ENCODE measurements at places on chromosomes 5 and 9. TPM values are rescaled to one million over a fixed set of nuclear protein-coding genes. Genes with fewer than 3 reads are reported as not detected.
A peak's percentile ranks its signal among the peaks of the same experiment; 100 is the strongest.

Gene TNFSF15
- 1.5 TPM for total RNA-seq

Gene IL33
- total RNA-seq = 9.3 TPM

Gene ST6GALNAC4
- total RNA-seq = 8.5 TPM

DNA sequence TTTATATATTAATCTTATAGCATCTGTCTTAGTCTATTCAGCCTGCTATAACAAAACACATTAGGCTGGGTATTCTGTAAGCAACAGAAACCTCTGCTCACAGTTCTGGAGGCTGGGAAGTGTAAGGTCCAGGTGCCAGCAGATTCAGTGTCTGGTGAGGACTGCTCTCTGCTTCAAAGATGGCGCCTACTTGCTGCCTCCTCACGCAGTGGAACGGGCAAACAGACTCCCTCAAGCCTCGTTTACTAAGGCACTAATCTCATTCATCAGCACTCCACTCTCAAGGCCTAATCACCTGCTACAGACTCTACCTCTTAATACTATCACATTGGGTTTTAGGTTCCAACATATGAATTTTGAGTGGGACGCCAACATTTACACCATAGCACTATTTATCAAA, 5.2 kb upstream of the TBC1D2 start:
- H3K27ac ChIP-seq = no peak overlapping the region
- DNase-seq = no peak
- no peak overlapping the region for H3K4me3 ChIP-seq

DNA sequence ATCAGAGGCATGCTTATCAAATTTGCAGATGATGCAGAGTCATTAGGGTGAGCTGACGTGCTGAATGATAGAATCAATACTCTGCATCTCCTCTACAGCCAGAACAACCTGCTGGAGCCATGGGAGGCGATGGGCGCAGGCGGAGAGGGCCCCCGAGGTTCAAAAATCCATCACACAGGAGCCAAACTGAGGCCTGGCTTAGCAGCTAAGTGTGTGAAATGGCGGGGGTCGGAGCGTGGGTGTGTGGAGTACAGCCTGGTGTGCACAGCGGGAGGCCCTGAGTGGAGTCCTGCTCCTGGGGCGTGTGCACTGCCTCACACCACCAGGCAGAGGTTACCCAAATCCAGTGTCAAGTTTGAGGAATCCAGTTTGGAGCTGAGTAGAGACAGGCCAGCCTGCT, 73.2 kb downstream of the MVB12B start:
- peaks cover 3% of the 10 kb centered on the region for H3K36me3 ChIP-seq
- peaks cover 67% of the 10 kb centered on the region for H3K4me1 ChIP-seq
- no peak for DNase-seq
- H3K4me3 ChIP-seq = no peak overlapping the region

GRCh38 chr9:33124751-33125381, 42.3 kb downstream of the B4GALT1 start:
- peak overlapping the region; percentile 5 for H3K27ac ChIP-seq
- H3K36me3 ChIP-seq = peaks cover 31% of the 10 kb centered on the region
- DNase-seq = no peak
- no peaks in the 10 kb centered on the region for H3K27me3 ChIP-seq

- no peaks in the 10 kb centered on the region for H3K4me1 ChIP-seq
- H3K4me3 ChIP-seq = no peak overlapping the region
- no peak overlapping the region for H3K27ac ChIP-seq
- no peak for DNase-seq
These were observed 7.0 kb downstream of the TEX48 start for GRCh38 chr9:114674798-114675540.

- no peak for DNase-seq
- H3K4me1 ChIP-seq = no peaks in the 10 kb centered on the region
- H3K27me3 ChIP-seq = no peaks in the 10 kb centered on the region
These were observed 1883.7 kb upstream of the C9orf72 start for GRCh38 chr9:29456940-29457339.

DNA sequence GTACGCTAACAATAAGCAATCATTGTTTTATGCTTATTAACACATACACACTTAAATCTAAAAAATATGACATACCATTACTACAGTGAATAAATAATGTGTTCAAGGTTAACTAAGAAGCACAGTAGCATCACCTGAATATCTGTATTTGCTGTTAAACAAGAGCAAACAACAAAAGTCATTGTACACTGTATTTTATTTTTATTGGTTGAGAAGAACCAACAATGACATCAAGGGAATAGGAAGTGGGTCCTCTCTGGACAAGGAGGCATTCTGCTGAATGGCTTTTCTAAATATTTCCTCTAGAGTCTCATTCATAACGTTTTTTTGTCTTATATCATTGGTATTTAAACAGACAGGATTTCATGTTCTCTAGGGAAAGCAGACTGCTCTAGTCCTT, 460.4 kb downstream of the CDH9 start:
- no peaks in the 10 kb centered on the region for H3K4me1 ChIP-seq
- H3K27me3 ChIP-seq = no peaks in the 10 kb centered on the region
- DNase-seq = no peak
- no peaks in the 10 kb centered on the region for H3K36me3 ChIP-seq
- H3K4me3 ChIP-seq = no peak overlapping the region

- no peak overlapping the region for H3K27ac ChIP-seq
- H3K36me3 ChIP-seq = no peaks in the 10 kb centered on the region
- DNase-seq = peak; percentile 31
- no peaks in the 10 kb centered on the region for H3K27me3 ChIP-seq
These were observed 115.4 kb downstream of the LHX2 start for GRCh38 chr9:124126648-124127646.

DNA sequence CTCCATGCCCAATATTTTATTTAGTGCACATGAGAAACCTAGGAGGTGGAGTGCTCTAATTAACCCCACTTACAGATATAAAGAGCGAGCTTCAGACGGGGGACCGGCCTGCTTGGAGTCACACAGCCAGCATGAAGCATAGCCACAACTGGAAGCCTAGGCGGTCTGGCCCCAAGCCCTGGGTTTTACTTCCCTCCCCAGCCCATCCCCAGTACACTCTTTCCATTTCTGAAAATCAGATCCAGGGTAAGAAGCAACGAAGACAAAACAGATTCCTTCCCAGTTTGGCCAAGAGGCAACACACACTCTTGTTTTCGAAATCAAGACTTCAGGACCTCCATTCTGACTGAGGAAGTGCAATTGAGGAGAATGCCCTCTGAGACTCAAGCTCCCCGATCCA, 27.1 kb downstream of the KCNMB1 start:
- H3K27ac ChIP-seq = no peak overlapping the region
- no peak for DNase-seq
- no peak overlapping the region for H3K4me3 ChIP-seq
- H3K27me3 ChIP-seq = no peaks in the 10 kb centered on the region

DNA sequence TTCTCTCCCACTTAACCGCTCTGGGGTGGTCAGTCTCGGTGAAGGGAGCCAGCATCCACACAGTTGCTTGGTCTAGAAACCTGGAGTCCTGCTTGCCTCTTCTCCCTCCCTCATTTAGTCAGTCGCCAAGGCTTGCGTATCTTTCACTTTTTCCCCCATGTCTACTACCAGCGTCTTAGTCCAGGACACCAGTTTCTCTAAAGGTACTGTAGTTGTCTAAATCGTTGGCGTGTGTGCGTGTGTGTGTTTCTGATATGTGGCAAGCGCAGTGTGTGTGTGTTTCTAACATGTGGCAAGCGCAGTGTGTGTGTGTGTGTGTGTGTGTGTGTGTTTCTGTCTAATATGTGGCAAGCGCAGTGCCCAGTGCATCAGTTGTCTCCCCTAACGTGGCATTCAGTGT, 641 bp downstream of the ATP6V1G1 start:
- peaks cover 7% of the 10 kb centered on the region for H3K36me3 ChIP-seq
- H3K27me3 ChIP-seq = no peaks in the 10 kb centered on the region
- peak overlapping the region; percentile 84 for H3K4me3 ChIP-seq
- no peak for DNase-seq
- H3K27ac ChIP-seq = peak overlapping the region; percentile 91

- no peak overlapping the region for H3K4me3 ChIP-seq
- no peak overlapping the region for H3K27ac ChIP-seq
- H3K27me3 ChIP-seq = peaks cover 61% of the 10 kb centered on the region
- no peaks in the 10 kb centered on the region for H3K36me3 ChIP-seq
- no peak for DNase-seq
These were observed 1.5 kb upstream of the SLC6A19 start for GRCh38 chr5:1199649-1200494.

- no peak for DNase-seq
- H3K36me3 ChIP-seq = no peaks in the 10 kb centered on the region
- no peaks in the 10 kb centered on the region for H3K27me3 ChIP-seq
These were observed 30.9 kb downstream of the NR4A3 start for GRCh38 chr9:99852617-99853016.

Measured in thymus (tissue), 14 donors.